Renal cortical epithelial cell (primary cell): ENCODE measurements at places on chromosomes 12 and 14. TPM values are rescaled to one million over a fixed set of nuclear protein-coding genes. Genes with fewer than 3 reads are reported as not detected.

PSMC1 gene
- 168 and 180 TPM in 2 replicates for total RNA-seq

IGF1 gene
- total RNA-seq, result 0.35 TPM in 1 of 2 replicates, not detected in the other

PPP4R4 gene
- total RNA-seq, result 1.2 and 3.3 TPM in 2 replicates

- DNase-seq, result no peak
Observed at GRCh38 chr14:100150932-100151587, 8.4 kb downstream of the DEGS2 start.

GRCh38 chr12:79360286-79360685 lies 330.5 kb downstream of the PAWR start:
- no peak for DNase-seq
